ENCODE measurements at places on chromosomes 6 and 20.
A peak's percentile ranks its signal among the peaks of the same experiment; 100 is the strongest.

DNA sequence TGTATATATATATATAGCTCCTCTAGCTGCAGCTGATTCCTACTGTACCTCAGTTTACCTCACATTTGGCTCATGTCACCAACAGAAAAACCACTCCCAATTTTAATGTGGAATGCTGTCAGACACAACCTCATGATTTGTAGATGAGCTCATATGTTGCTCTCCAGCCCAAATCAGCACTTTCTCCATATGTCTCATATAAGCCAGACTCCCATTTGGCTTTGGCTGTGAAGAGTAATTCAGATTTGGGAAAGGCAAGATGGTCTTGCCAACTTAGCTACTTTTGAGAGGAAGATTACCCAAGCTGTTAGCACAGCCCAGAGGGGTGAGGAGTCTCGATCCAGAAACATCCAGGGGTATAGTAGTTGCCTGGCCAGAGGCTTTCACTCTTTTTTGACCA, 342.2 kb upstream of the NT5E start:
- no peak for DNase-seq

- no peak for DNase-seq
Observed at GRCh38 chr6:52152711-52153160, 33.4 kb upstream of the IL17A start.

GRCh38 chr20:1119128-1119505, 715 bp downstream of the PSMF1 start:
- DNase-seq, result no peak

DNA sequence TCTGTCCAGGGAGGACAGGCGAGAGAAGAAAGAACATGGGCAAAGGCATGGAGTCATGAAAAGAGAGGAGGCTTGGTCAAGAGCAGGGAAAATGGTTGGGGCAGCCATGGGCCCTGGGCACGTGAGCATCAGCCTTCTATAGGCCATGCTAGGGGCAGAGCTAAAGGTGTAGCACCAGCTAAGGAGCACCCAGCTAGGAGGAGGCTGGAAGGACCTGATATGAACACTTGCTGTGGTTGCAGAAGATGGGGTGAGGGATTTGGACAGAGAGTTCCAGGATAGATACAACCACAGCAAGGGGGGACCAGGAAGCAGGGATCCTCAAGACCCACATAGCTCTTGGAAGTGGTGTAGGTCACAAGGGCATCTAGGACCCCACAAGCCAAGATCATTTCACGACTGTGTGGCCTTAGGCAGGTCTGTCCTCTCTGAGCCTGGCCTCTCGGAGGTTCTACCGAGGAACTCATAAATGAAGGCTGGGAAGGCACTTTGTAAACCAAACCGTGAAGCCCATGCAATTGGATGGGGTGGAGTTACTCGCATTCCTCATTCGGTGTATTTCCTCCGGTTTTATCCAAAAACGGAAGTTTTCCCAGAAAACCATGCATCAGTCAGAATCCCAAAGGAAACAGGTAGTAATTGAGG, 74.0 kb upstream of the TOP1 start:
- DNase-seq, result no peak

DNA sequence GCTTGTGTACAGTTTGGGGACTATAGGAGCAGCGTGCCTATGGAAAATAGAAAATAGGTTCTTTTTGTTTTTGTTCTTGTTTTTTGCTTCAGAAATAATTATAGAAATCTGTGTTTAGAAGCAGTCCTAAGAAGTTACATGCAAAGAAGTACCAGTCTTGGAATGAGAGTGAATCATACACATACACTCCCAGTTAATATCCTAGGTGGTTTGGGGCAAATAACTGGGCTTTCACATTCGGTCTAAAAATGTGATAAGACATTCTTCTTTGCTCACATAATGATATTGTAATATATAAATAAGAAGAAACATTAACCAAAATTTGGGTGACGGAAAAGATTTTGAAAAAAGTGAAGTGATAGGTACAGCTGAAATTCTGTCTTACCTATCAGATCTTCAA, 61.0 kb downstream of the ENPP1 start:
- no peak for DNase-seq

DNA sequence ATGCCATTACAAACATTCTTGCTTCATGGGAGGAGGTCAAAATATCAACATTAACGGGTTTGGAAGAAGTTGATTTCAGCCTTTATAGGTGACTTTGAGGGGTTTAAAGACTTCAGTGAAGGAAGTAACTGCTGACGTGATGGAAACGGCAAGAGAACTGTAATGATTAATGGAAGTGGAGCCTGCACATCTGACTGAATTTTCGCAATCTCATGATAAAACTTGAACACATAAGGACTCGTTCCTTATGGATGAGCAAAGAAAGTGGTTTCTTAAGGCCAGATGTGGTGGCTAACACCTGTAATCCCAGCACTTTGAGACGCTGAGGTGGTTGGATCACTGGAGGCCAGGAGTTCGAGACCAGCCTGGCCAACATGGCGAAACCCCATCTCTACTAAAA, 226.1 kb downstream of the BCAS1 start:
- no peak for DNase-seq

DNA sequence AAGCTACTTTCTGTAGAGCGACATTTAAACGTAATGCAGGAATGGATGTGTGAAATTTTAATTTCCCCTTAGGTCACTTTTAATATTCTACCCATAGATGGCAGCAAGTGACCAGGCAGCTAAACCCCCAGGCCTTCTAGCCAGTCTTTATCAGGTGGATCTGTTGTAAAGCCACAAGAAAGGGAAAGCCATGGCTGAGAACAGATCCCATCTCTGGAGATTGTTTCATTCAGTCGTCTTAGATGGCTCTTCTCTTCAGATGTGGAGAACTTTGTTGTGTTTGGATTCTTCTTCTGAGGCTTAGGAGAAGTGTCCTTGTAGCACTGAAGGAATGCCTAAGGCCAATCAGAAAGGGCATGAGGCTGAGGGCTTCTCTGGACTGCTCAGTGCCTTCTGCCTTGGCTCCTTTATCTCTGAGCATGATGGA, 15.8 kb upstream of the RNF182 start:
- peak; percentile 14 for DNase-seq

- DNase-seq, result no peak
Observed at GRCh38 chr6:95743591-95743990, 166.3 kb downstream of the MANEA start.

- no peak for DNase-seq
Observed at GRCh38 chr20:63220696-63221399, 4.9 kb upstream of the YTHDF1 start.

GRCh38 chr6:169188475-169188874, 65.2 kb downstream of the THBS2 start:
- no peak for DNase-seq

GRCh38 chr20:10476319-10476724, 41.2 kb downstream of the SLX4IP start:
- DNase-seq, result no peak

DNA sequence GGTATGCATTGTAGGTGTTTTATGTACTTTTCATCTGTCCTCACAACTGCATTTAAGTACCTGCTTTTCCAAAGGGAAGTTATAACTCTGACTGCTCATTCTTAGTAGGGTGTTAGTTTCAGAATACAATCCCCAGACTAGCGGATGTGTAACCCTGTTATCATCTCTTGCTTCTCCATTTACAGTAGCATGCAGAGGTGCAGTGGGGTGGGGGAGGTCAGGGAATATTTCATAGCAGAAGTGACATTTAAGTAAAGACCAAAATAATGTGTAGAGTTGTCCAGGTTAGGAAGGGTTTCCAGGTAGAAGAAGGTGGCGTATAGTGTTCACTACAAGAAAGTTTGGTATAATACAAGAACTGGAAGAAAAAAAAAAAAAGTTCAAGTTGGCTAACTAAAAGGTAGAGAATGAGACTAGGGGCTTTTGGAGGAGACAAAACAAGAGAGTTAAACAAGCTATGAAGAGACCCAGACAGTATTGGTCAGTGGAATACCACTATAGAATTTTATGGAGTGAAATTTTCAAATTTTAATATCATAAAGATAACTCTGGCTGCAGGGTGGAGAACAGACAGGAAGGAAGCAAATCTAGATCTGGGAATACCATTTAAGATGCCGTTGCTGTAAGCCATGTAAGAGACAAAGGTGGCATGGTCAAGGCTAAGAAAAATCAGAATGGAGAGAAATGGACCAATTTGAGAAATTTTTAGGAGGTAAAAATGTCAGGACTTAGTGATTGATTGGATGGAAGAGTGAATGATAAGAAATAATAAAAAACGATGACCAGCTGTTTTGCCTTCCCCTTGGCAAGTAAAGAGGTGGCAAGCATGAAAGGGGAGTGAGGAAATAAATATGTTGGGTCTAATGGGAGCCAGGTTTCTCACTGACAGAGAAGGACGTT, 2.2 kb upstream of the AHI1 start:
- no peak for DNase-seq

DNA sequence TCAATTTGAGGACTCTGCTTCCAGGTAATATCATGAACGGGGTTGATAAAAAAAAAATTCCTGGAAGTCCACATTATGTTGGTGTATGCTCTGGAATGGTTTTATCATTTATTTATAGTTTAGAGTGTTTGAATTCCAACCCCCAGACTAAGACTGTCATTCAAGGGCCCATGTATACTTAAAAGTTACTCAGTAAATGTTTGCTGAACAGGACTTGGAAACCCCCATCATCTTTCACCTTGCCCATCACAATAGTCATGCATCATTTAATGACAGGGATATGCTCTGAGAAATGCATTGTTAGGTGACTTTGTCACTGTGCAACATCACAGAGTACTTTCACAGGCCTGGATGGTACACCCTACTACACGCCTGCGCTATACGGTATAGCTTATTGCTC, 104.8 kb downstream of the ATXN1 start:
- DNase-seq, result no peak

- DNase-seq, result no peak
Observed at GRCh38 chr20:24321973-24322372, 147.5 kb upstream of the SYNDIG1 start.

DNA sequence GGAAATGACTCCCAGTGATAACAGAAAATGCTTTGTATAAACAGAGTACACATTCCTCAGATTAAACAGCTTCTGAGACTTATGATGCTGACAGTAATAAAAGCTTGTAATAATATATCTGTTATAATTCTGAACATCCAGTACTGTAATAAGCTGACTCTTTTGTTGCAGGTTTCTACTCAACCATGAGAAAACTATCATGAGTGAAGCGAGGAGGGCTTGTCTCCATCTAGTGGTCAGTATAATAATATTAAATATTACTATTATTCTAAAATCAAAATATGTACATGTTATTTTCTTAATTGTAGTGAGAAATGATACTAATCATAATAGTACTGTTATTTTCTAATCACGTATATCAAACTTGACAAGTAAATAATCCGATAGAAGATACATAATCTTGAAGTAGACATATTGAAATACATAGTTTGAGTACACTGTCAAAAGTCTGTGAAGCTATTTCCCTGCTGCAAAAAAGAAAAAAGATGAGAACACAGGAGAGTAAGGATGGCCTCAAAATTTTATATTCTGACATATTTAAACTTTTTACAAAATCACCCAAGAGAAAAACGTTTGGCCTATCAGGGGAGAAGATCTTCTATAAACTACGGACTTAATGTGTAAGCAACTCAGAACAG, 183.1 kb downstream of the MOXD1 start:
- DNase-seq, result no peak

DNA sequence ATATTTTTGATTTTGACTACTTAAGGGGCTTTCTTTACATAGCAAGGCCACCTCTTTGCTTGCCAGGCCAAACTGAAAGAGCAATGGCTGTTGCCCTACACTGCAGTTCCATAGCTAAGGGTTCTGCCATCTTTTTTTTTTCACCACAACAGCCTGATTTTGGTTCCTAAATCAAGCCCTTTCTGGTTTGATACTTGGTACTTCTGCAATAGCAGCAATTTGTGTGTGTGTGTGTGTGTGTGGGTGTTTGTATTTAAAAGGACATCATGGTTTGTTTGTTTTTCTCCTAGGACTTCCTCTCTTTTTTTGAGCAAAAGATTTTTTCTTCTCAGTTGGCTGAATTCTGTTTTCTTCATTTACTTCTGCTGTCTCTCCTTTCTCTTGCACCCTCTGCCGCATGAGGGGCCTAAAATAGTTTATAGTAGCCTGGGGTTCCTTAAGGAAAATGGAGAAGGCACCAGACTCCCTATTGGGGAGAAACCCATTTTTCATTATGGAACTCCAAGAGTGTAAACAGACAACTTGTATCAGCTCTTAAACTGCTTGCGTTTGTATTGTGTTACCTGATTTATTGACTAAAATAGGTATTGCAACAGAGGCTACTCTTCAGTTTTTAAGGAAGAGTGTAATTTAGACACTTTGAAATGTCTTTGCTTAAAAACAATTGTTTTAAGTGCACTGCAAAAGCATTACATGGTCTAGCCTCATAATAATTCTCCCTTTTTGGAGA, 12.2 kb upstream of the GCLC start:
- no peak for DNase-seq

DNA sequence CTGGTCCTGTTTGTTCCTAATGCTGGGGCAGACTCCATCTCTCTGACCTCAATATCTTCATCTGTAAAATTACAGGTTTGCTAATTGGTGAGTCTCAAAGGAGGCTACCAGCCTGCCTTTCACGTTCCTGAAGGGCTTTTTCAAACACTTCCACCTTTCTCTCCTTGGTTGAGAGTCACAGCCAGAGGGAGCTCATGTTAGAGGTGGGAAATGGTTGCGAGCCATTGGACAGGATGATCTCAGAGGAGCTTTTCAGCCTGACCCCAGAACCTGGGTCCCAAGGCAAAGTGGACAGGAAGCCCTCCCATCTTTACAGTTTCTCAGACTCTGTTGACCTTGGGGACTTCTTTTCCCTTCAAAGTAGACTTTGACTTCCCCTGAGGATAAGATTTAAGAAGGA, 37.6 kb downstream of the NDUFAF5 start:
- DNase-seq, result no peak

DNA sequence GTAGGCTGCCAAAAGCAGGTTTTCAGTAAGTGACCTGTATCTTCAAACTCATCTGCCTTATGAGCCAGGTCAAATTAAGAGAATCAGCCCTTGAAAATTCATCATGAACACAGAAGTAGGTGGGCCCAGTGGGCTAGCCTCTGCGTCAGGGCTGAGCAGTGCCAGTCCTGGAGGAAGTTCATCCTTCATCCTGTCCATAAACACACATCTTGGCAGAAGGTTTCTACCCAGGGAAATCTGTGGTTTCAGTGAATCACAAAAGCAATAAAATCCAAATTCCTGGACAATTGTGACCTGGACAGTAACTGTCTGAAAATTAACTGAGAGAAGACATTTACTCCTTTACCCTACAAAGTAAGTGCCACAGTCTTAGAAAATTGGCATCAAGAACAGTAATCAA, 72.4 kb downstream of the ATG5 start:
- no peak for DNase-seq

- DNase-seq, result no peak
Observed at GRCh38 chr20:55415567-55416142, 589.7 kb downstream of the CBLN4 start.

GRCh38 chr20:35731469-35731788, 10.6 kb downstream of the RBM39 start:
- no peak for DNase-seq

DNA sequence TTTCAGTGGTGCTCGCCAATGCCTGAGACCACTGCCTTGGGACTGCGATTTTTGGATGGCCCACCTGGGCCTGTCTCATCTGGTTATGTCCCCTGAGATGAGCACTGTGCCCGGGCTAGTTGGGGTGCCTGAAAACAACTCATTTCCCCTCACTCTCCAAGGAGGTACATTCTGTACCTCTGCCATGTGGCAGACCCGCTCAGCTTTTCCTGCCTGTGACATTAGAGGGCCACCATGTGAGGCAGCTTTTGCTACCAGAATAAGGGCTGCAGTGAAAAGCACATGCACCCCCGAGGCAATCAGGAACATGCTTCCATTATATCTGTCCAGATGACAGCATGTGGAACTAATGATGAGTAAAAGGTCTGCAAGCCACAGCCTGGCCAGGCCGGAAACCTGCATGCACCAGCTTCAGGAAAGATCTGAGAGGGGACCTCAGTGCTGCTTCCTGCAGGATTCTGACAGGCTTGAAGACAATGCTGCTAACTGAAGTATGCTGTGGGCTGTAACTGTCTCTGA, 11.3 kb upstream of the SRSF6 start:
- no peak for DNase-seq
